Stimulated activated CD8-positive, alpha-beta memory T cell treated with anti-CD3 and anti-CD28 coated beads, Interleukin-15, amount 100 ng/mL, for 1 hour (primary cell): ENCODE measurements at places on chromosomes 3 and 15.

- no peak for DNase-seq
Measured at GRCh38 chr3:9015250-9015649, 52.0 kb upstream of the RAD18 start.

DNA sequence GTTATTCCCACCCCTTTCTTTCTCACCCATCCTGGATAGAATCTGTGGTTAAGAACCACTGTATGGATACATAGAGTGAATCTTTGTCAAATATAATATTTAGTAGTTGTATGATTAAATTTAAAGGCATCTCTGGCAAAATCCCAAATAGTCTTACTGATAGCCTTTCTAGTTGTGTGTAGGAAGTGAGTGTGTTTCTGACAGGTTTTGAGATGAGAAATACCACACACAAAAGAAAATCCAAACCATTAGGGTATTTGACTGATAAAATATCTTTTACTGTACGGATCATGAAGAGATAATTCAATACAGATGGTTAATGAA is 44.7 kb upstream of the PLCL2 start:
- no peak for DNase-seq

DNA sequence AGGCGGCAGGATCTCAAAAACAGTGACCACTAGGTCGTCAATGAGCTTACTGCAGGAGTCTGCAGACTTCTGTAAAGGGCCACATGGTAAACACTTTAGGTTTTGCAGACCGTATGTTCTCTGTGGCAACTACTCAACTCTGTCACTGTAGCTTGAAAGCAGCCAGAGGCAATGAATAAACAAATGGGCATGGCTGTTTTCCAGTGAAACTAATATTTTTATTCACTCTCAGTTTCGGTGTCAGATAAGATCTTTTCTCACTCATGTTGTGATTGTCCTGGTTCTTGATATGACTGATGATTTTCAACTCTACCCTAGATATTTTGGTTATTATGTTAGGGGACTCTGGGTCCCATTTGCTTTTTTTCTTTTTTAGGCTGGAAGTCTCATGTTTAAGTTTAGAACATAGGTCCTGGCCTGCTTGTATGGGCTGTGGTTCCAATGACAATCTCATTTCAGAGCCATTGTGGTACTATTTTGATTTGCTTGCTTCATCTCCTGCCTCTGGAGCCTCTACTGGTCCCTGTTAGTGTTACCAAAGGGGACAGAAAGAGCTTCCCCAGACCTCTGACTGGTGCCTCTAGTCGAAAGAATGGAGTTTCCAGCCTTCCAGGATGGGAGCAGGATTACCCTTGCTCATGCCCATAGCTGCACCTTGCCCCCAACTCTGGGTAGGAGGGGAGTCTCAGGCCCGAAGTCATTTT is 222.0 kb downstream of the STT3B start:
- DNase-seq = no peak

DNA sequence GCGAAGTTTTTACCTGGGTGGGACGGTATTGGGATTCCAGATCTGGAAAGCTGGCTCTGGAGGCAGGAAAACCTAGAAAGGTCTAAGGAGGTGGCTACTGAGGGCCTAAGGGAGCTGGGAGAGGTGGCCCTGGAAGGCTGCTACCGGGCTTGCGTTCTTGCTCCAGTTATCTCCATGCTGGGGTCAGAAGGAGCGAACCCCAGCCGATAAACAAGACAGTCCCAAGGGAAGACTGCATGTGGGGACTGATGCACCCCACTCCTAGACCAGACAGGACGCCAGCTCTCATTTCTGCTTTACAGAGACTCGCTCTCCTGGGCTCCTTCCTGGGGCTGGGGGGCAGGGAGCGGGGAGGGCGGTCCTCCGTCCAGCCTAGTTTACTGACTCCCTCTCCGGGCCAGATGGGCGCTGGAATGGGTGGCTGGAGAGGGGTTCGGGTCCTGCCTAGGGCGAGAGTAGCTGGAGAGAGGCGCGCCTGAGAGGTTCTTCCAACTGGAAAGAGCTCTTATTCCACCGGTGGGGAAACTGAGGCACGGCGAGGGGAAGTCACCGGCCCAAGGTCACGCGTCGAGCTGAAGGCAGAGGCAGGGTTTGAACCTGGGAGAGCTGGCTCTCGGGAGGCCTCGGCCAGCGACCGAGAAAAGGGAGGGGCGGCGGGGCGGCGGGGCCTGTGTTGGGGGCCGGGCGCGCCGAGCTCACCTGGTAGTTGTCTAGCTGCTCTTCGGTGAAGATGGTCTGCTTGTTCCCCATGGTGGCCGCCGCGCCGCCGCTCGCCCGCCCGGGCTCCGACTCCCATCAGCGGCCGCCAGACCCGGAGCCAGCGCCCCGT is 565 bp downstream of the CIB2 start:
- DNase-seq = no peak

GRCh38 chr15:78046796-78047341 is 30.6 kb downstream of the TBC1D2B start:
- no peak for DNase-seq

DNA sequence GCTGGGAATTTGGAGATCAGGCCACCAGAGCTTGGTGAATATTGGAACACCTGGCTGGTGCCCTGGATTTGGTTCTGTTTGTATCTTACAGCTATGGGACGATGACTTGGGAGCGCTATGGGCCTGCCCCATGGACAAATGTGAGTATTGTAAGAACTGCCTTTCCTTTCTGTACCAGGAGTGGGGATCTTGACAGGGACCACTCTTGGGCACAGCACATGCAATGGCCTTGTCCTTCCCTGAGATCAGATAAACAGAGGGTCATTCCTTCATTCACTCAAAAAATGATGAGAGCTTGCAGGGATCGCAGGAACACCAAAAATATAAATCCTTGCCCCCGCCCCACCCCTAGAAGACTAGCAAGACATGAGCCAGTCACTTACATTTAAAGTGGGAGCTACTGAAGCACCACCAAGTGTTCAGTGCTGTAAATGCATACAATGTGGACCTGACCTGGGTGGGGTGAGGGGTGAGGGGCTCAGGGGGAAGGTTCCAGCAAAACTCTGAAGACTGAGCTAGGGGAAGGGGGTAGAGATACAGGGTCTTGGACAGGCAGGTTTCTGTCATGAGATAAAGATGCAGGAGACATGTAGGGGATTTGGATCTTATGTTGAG is 2.7 kb upstream of the CRELD1 start:
- no peak for DNase-seq

- DNase-seq = no peak
Measured at GRCh38 chr3:150681057-150681456, 22.7 kb downstream of the ERICH6 start.

DNA sequence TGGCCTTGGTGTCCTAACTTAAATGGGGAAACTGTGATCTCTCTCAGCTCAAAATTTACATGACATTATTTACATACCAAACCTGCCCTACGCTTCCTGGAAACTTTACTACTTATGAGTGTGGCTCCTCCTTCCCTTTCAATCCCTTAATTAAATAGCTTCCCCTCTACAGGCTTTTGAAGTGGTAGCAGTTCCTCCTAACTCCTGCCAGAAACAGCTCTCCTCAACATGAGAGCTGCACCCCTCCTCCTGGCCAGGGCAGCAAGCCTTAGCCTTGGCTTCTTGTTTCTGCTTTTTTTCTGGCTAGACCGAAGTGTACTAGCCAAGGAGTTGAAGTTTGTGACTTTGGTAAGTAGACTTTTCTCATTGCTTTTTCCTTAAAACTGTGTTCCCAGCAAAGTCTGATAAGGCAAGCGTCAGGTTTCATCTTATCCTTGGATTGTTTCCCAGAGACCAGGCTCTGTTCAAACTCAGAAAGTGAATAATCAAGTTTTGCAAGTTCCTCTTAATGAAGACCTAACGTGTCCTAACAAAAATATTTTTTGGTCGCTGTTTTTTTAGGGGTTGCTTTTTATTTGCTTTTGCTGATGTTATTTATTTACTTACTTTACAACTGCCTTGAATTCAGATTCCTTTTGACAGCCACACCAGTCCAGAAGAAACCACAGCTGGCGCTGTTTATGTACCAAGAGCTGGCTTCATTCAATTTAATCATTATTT is at the start of gene ACP3:
TSS of gene ACP3 (plus strand) at position 179 of the 720 bp plus-strand sequence. CDS start at position 229, 50 bp downstream.
- no peak for DNase-seq

DNA sequence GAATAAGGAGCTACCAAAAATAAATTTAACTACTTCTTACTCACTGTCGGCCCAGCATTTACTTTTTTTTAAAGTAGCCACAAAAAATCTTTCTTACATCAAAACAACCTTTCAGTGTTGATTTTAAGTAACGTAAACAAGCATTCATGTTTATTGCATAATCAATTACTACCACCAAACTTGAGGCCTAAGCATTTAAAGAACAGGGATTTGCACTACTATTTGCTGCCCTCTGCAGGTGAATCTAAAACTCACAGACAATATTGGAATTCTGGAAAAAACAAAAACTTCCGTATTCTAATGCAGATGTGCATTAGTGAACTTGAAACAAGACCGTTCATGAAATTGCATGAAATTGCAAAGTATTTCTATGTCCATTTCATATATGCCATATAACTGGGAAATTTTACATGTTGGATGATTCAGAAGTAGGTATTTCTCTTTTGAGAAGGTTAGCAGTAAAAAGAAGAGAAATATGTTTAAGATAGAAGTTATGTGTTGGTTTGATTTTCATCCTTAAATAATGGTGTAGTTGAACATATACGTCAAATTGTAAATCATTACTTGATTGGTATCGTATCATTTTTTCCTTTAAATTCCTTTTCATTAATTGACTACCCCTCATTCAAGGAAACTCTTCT is 55.6 kb downstream of the CGGBP1 start:
- no peak for DNase-seq

DNA sequence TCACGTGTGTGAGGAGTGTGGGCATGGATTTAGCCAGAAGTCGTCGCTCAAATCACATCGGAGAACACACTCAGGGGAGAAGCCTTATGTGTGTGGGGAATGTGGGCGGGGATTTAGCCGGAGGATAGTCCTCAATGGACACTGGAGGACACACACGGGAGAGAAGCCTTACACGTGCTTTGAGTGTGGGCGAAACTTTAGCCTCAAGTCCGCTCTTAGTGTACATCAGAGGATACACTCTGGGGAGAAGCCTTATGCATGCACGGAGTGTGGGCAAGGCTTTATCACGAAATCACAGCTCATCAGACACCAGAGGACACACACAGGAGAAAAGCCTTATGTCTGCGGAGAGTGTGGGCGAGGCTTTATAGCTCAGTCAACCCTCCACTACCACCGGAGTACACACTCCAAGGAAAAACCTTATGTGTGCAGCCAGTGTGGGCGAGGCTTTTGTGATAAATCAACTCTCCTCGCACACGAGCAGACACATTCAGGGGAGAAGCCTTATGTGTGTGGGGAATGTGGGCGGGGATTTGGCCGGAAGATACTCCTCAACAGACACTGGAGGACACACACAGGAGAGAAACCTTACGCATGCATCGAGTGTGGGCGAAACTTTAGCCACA is 28.1 kb downstream of the ZNF589 start:
- no peak for DNase-seq

- no peak for DNase-seq
Measured at GRCh38 chr15:57637846-57638245, 46.1 kb downstream of the MYZAP start.

GRCh38 chr3:17844236-17844635 is 101.8 kb upstream of the TBC1D5 start:
- no peak for DNase-seq

- DNase-seq = no peak
Measured at GRCh38 chr15:77180757-77181156, 109.8 kb upstream of the TSPAN3 start.

DNA sequence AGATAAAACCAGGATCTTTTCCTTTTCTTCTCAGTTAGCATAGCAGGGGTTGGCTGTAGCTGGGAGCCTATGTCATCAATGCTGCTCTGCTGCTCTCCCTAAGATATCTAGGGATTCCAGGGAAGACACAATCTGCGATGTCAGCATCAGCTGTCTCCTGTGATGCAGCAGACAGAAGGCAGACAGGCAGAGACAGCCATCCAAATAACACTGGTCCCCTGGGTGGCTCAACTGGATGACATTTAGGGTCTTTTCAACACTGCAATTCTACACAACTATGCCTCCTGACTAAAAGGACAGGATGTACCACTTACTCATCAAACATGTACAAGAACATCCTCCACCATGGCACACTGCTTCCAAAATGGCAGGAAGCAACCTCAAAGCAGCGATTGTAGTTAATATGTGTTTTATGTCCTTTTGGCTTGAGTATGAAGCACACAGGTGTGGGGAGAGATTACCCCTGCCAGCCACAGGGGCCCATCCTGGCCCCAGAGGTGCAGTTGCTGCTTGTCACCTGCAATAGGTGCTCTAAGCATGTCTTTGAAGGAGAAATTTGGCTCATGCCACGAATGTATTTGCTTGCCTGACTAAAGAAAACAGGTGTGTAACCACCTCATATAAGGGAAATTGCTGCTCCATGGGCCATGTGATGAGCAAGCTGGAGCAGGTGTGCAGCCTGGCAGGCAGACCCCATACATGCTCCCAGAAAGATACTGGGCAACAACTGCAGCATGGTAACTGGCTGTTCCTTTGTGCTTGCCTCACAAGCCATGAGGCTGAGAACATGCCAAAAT is 357.8 kb downstream of the VPS13C start:
- no peak for DNase-seq

GRCh38 chr15:94086341-94086740 is 145.0 kb upstream of the MCTP2 start:
- DNase-seq = no peak

- DNase-seq = no peak
Measured at GRCh38 chr15:31840849-31841476, 189.4 kb upstream of the CHRNA7 start.

GRCh38 chr15:70351941-70352774 is 254.4 kb upstream of the TLE3 start:
- DNase-seq = no peak

GRCh38 chr3:167851171-167851570 is 115.7 kb downstream of the SERPINI1 start:
- no peak for DNase-seq

GRCh38 chr3:117746066-117746465 is 1036.5 kb downstream of the TUSC7 start:
- DNase-seq = no peak

- no peak for DNase-seq
Measured at GRCh38 chr15:67997996-67998395, 56.1 kb upstream of the PIAS1 start.

- no peak for DNase-seq
Measured at GRCh38 chr3:15116032-15116669, 17.2 kb upstream of the RBSN start.

GRCh38 chr3:55725681-55726500 is 238.8 kb upstream of the WNT5A start:
- no peak for DNase-seq

GRCh38 chr3:127786353-127787070 is 35.8 kb downstream of the MGLL start:
- DNase-seq = no peak

- no peak for DNase-seq
Measured at GRCh38 chr3:138939561-138940241, 7.2 kb downstream of the FOXL2 start.
